NCI-H1436 treated with DMSO at 0.1 percent for 48 hours (cell line): ENCODE measurements at places on chromosomes 13 and 19.

DNA sequence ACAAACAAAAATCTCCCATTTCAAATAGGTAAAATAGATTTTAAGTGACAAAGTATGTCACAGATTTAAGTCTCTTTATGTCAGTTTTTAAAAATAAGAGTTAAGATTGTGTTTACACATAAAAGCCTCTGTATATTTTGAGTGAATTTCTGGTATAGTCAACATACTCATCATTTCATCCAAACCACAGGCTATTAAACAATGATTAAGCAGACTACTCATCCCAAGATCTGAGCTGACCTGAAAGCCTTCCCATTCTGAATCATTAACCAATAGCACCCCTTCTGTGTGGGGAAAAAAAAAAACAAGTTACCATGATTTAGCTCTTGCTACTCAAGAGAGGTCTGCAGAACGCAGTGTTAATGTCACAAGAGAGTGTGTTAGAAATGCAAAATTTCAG is 284.4 kb upstream of the NBEA start:
- DNase-seq = no peak

- DNase-seq = no peak
Measured at GRCh38 chr13:98291658-98292057, 114.6 kb upstream of the RNF113B start.

DNA sequence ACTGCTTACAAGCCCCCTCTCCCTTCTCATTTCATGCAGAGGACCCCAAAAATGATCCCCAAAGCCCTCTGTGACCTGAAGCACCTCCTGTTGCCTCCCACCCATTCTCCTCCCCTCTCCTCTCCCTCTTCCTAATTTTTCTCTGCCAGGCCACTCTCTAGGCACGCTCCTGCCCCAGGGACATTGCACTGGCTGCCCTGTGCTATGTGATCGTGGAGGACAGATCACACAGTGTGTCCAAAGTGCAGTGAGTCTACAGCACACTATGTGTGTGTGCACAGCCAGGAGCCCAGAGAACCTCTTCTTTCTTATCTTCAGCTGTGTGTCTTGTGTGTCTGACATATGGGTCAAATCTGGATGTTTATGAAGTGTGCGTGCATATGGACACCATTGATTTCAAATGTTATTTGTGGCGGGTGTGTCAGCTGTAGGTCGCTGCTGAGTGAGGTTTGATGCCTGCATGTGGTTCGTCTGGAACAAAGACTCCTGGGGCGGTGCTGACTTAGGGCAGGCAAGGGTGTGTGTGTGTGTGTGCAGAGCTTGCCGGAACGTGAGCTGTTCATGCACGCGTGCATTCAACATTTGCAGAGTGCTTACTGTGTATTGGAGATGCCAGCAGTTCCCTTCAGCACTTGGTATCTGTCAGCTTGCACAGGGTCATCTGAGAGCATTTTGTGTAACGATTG is 2.1 kb upstream of the KLHL26 start:
- no peak for DNase-seq

DNA sequence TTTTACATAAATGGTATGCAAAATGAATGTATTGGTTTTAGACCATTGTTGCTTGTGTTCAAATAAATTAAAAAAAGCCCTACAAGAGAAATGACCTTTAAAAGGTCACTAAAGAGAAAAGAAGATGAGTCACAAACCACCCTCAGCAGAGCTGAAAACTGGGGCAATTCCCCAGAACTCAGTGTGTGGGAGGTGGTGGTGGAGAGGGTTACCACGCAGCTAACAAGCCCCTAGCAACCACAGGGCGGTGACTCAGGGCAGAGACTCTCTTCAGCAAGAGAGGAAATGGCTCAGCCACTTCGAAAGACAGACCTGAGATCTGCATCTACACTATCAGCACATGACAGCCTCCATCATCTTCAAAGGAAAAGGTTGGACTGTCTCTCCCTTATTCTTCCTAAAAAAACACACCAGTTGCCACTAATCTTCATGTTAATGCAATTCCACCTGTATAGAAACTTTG is 29.4 kb upstream of the NDFIP2 start:
- no peak for DNase-seq

- DNase-seq = no peak
Measured at GRCh38 chr13:20402881-20403280, 122.8 kb downstream of the CRYL1 start.

DNA sequence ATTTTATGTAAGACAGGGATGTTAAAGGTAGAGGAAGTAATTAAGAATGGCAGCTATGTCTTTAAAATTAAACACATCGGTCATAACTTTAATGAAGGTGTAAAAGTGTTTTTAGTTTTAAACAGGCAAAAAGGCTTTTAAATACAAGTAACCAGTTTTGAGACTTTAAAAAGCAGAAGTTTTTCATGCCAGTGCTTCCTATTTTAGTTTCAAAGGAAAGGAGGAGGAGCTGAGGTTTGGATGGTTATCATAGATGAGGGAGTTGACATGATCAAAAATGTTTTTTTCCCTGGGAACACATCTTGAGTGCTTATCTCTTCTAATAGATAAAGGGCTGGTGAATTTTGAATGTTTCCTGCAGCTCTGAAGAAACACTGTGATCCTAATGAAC is 42.9 kb downstream of the LRCH1 start:
- DNase-seq = no peak

DNA sequence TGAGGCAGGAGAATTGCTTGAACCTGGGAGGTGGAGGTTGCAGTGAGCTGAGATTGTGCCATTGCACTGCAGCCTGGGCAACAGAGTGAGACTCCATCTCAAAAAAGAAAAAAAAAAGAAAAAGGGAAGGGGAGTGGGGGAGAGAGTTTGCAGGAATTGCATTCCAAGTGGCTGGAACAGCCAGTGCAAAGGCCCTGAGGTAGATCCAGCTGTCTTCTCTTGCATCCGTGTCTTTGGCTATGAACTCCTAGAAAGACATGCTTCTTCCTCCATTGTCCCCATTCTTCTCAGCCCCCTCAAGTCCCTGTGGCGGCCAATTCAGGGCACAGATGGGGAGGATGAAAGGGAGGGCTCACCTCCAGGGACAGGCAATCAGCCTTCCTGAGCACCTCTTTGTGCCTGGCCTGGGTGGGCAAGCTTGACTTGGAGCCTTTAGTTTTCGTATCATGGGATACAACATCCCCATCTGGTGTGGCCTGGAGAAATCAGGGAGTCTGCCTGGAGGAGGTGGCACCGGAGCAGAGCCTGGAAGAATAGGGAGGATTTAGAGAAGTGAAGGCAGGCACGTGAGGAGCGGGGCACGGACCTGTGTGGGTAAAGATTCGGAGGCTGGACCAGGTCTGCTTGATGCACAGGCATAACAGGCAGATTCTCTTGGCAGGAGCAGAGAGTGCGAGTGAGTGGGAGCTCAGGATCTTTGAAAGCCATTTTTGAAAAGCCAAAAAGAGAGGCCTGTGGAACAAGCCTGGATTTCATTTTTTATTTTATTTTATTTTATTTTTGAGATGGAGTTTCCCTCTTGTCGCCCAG is 5.0 kb downstream of the ANKRD24 start:
- no peak for DNase-seq

- no peak for DNase-seq
Measured at GRCh38 chr13:106376401-106377112, 158.9 kb downstream of the EFNB2 start.

DNA sequence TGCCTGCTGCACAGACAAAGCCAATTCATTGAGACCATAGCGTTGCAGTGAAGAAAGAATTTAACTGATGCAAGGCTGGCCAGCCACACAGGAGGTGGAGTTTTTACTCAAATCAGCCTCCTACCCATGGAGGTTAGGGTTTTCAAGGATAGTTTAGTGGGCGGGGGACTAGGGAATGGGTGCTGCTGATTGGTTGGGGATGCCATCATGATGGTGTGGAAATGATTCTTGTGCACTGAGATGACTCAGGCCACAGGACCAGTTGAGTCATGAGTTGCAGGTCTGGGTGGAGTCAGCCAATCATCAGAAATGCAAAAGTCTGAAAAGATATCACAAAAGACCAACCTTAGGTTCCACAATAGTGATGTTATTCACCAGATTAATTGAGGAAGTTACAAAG is 359.6 kb downstream of the FOXO1 start:
- no peak for DNase-seq

GRCh38 chr13:106541826-106542225 is 6.4 kb upstream of the EFNB2 start:
- no peak for DNase-seq

- DNase-seq = no peak
Measured at GRCh38 chr13:44938854-44939253, 50.4 kb downstream of the NUFIP1 start.

- DNase-seq = no peak
Measured at GRCh38 chr13:62837895-62838294, 1422.2 kb upstream of the PCDH20 start.

DNA sequence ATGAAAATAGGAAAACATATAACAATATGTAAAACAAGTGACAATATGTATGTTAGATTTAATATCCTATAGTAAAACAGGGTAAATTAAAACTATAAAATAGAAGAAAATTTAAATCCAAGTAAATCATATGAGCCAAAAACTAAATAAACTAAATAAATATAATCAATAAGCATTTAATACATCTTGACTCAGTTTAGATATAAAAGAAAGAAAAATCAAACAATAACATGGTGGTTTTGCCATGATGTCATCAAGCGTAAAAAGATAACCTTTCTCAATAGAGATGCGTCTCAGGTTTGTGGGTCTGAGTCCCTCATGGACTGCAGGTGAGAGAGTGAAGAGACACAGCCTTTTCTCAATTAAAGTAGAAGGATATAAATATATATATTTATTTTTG is 26.6 kb upstream of the ZNF331 start:
- no peak for DNase-seq

DNA sequence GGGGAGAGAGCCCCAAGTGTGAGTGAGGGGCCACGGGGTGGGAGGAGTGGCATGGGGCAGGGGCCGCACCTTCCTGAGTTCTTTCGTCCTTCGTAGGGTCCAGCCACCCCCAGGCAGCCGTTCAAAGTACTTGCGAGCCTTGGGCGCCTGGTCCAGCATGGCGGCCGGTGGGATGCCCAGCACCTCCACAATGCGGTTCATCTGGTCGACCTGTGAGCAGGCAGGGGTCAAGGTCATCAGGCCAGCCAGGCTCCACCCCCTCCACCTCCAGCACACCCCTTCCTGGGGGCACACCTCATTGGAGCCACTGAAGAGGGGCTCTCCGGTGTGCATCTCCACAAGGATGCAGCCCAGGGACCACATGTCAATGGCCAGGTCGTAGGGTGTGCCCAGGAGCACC is 6.7 kb downstream of the DYRK1B start:
- no peak for DNase-seq

- no peak for DNase-seq
Measured at GRCh38 chr13:20833900-20834679, 60.3 kb upstream of the EEF1AKMT1 start.

- no peak for DNase-seq
Measured at GRCh38 chr13:64688893-64689677, 2541.1 kb downstream of the PCDH9 start.

DNA sequence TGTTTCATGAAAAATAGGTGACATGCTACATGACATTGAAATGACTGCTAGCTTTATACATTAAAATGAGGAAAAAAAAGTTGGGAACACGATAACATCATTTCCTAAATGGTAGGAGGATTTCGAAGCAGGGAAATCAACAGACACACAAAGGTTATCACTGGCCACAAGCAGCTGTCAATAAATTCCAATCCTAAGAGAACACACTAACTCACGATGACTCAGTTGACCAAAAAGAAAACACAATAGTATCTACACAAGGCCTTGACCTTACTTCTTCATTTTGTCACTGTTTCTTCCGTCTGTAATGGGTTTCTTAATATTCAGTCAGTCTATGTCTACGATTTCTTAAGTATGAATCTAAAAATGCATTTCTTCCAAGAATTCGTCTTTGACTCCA is 36.5 kb downstream of the STARD13 start:
- DNase-seq = no peak

DNA sequence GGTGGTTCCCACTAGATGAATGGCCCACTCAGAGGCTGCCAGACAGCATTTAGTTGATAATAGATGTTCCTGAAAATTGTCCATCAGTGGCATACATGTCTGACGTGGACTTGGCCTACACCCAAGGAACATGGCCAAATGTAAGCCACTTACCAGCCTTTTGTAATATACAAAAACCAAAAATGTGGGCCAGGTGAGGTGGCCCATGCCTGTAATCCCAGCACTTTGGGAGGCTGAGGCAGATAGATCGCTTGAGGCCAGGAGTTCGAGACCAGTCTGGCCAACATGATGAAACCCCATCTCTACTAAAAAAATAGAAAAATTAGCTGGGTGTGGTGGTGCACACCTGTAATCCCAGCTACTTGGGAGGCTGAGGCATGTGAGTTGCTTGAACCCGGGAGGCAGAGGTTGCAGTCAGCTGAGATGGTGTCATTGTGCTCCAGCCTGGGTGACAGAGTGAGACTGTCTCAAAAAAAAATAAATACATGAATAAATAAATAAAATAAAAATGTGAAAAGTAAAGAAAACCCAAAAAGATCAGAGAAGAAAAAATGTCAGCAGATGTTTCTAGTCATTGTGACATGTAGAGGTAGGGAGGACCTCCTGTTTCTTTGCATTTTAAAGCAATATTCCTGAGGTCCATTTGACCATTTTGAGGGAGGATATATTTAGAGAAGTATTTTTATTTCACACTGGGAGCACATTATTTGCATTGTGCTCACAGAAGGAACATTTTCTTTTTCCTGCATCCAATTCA is 7.1 kb upstream of the WTIP start:
- DNase-seq = no peak

DNA sequence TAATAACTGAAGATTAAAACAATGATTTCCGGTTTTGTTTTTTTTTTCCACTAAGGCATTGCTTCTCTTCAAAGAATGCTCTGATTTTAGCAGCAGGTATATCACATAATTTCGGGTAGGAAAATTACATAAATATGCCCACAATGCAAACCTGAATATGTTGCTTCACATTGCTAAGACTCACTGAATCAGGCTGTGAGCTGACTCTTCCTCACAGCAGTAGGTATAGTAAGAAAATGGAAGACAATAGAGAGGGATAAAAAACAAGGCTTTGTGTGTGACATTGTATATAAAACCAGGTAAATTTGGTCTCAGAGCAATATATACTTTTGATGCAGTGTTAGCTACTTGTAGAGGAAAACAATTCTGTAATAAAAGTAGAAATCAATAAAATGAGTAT is 1355.0 kb downstream of the OLFM4 start:
- no peak for DNase-seq

- no peak for DNase-seq
Measured at GRCh38 chr19:40692212-40692551, 1.7 kb upstream of the NUMBL start.

DNA sequence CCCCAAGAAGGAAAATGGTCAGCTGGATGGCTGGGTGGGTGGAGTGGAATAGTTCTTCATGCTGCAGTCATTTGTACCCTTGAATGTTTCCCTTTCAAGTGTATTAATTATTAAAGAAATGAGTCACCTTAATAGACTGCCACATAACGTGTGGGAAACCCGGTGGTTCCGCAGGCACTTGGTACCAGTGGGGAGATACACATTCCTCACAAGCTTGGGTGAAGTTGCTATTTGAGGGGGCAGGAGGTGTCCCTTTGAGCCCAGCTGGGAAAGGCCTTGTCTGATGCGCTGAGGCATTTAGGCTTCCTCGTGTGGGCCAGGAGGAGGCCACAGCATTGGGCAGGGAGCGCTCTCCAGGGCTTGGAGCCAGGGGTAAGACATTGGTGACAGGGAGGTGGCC is 57.7 kb downstream of the ATP8A2 start:
- DNase-seq = no peak

- no peak for DNase-seq
Measured at GRCh38 chr13:94303644-94304174, 175.8 kb downstream of the DCT start.
